Right hindlimb (tissue), 1 donor: ENCODE measurements at places on chromosomes 1 and 21.
A peak's percentile ranks its signal among the peaks of the same experiment; 100 is the strongest.

DNA sequence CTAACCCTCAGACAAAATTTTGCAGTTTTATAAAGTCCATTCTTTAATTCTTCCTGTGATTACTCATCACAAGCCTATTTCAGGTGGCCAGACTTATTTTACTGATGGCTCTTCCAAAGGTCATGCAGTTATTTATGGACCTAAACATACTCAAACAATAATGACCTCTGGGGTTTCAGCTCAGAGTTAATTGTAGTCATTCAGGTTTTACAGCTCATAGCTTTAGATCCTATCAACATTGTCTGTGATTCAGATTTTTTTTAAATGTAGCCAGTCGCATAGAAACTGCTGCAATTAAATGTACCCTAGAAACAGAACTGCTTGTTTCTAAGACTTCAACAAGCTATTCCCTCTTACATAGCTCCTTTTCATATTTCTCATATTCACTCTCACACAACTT is 270.8 kb downstream of the COL11A1 start:
- no peak for DNase-seq

DNA sequence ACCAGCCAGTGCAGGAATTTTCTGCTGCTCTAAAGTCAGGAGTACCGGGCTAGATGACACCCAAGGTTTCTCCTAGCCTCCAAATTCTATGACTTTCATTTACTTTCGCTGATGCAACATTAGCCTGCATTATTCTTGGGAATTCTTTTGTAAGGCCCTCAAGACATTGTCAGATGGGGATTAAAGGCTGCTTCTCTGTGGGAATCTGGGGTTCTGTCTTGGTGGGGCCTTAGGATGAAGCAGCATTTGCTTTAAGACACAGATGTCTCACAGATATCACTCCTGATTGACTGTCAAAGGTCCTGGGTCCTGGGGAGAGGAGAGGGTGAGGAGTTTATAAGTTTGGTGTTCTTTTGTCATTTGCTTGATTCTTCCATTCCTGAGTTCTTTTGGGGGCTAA is 11.6 kb downstream of the PKP1 start:
- no peak for DNase-seq

DNA sequence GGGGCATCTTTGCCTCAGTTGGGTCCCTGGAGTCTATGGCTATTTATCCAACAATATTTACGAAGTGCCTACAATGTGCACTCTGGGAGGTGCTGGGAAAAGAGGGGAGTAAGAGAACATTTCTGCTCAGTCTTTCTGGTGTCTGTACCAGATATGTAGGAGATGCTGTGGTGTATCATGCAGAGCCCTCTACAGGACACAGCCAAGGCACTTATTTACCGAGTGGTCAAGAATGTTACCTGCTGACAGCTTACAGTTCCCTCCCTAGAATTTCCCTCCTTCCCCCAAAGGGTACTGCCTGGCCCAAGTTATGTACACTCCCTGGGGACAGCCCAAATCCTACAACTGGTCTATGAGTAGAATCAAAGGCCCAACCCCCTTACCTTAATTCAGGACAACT is 177.7 kb downstream of the C1orf94 start:
- no peak for DNase-seq

DNA sequence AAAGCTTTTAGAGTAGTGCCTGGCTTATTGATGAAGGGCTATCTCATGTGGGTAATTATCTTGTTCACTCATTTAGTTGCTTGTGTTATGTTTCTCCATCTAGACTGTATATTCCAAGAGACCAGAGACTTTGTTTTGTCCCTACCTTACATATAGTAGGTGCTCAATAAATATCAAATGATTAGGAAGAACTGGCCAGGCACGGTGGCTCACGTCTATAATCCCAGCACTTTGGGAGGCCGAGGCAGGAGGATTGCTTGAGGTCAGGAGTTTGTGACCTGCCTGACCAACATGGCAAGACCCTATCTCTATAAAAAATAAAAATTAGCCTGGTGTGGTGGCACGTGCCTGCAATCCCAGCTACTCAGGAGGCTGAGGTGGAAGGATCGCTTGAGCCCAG is 9.0 kb downstream of the FBXO2 start:
- DNase-seq, result no peak

- DNase-seq, result no peak
These were observed 40.7 kb downstream of the HHAT start for GRCh38 chr1:210369425-210369824.

GRCh38 chr1:7515175-7515574 is 255.9 kb upstream of the VAMP3 start:
- DNase-seq, result no peak

- no peak for DNase-seq
These were observed 44.3 kb upstream of the IL10 start for GRCh38 chr1:206816390-206817287.

DNA sequence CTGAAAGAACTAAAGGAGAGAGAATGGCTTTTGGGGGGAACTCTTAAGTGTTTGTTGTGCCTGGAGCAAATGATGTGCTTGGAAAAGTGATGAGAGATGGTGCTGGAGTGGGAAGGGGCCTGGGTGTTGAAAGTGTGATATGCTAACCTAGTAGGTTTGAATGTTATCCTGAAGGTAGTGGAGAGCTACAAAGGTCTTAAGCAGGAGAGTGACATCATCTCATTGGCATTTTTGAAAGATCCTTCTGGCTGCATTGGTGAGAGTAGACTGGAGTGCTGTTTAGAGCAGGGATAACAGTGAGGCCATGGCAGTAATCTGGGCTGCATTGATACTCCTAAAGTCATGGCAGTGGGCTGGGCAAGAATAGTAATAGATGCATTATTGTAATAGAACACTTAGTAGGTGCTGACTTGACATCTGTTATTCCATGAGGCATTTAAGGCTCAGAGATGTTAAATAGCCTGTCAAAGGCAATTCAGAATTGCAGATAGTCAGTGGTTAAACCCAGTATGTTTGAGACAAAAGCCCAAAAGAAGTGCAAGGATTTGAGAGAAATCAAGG is 44.5 kb downstream of the MDM4 start:
- no peak for DNase-seq

- no peak for DNase-seq
These were observed 107.0 kb upstream of the HMCN1 start for GRCh38 chr1:185627171-185627570.

GRCh38 chr1:94481473-94481933 is 60.1 kb downstream of the F3 start:
- peak; percentile 35 for DNase-seq

DNA sequence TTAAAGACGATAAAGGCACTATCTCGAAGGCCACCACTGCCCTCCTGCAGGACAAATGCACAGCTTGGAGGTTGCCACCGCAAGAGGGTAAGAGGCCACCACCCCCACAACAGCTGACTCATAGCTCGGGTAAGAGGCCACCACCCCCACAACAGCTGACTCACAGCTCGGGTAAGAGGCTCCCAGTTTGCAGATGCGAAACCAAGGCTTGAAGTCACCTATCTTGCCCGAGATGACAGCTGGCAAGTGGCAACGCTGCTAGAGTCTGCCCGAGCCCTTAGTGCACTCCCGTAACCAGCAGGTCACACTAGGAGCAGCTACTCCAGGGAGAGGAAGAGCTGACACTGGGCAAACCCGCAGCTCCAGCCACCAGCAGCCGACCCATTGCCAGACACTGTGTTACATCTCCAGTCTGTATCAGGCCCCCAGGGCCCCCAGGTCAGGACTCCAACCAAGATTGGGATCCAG is 17.1 kb upstream of the SPSB1 start:
- no peak for DNase-seq

DNA sequence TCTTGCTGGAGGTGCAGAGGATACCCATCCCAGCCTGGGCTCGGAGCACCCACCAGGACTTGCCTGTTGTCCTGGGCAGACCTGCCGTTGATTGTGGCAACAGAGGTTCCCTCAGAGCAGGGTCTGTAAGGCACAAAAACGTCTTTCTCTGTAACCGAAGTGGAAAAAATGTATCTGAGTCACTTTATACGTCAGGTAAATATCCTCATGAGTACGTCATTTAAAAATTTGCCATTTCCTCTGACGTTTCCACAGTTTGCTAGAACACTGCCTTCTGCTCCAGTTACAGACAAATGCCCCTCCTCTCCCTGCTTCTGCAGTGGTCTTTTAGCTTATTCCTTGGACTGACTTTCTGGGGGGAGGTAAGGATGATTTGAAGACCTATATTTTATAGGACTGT is 326.8 kb downstream of the HHAT start:
- no peak for DNase-seq

DNA sequence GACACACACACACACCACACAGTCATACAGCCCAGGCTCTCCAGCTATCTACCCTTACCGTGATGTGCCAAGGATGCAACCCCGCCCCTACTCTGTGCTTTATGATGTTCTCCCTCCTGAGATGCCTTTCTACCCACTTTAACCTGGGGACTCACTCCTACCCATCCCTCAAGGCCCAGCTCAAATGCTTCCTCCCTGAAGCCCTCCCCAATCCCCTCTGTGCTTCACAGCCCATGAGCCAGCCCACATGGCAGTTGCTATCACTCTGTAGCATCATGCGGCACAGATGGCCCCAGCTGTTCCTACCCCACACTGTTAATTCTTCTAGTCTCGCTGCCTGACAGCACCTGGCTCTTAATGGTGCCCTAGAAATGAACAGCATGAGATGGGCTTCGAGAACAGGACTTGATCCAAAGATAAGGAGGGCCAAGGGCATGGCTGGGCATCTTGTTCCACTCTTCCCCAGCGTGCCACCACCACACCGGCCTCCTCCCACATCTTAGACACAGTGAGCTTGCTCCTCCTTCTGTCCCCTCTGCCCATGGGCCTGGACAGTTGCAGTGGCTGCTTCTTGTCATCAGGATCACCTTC is 109.8 kb downstream of the GLIS1 start:
- no peak for DNase-seq

GRCh38 chr1:203671521-203672278 is 45.1 kb downstream of the ATP2B4 start:
- DNase-seq, result peak; percentile 51

- DNase-seq, result no peak
These were observed 58.9 kb downstream of the OLFML3 start for GRCh38 chr1:114037962-114038816.
